H7 (cell line): ENCODE measurements at places on chromosomes 2 and 18. TPM values are rescaled to one million over a fixed set of nuclear protein-coding genes. Genes with fewer than 3 reads are reported as not detected.

Gene DAW1
- total RNA-seq, result 0.10 TPM in 1 of 2 replicates, not detected in the other

Gene AQP12B
- total RNA-seq, result not detected in 2 replicates

Gene NDUFAF7
- 28.8 and 44.1 TPM in 2 replicates for total RNA-seq

Gene KCNE4
- total RNA-seq, result not detected in 2 replicates

Gene CTIF
- 9.8 and 25.7 TPM in 2 replicates for total RNA-seq

Gene EN1
- total RNA-seq, result not detected in 2 replicates

Gene B3GNT7
- total RNA-seq, result 52.9 and 70.4 TPM in 2 replicates

Gene RAX
- total RNA-seq, result not detected in 2 replicates

Gene KCTD18
- 4.6 and 10.5 TPM in 2 replicates for total RNA-seq

Gene TSPYL6
- not detected in 2 replicates for total RNA-seq

Gene ATP6V1C2
- total RNA-seq, result 0.30 and 0.42 TPM in 2 replicates

Gene SH3YL1
- 13.1 and 15.4 TPM in 2 replicates for total RNA-seq

Gene PARD3B
- 1.4 and 2.3 TPM in 2 replicates for total RNA-seq

Gene PPP1R1C
- 0.89 and 1.3 TPM in 2 replicates for total RNA-seq

Gene NYAP2
- total RNA-seq, result not detected in 2 replicates

Gene SLC38A11
- total RNA-seq, result not detected in 2 replicates

Gene TM4SF20
- not detected in 2 replicates for total RNA-seq
